ENCODE measurements at places on chromosomes 16 and 17. TPM values are rescaled to one million over a fixed set of nuclear protein-coding genes. Genes with fewer than 3 reads are reported as not detected.

DNA sequence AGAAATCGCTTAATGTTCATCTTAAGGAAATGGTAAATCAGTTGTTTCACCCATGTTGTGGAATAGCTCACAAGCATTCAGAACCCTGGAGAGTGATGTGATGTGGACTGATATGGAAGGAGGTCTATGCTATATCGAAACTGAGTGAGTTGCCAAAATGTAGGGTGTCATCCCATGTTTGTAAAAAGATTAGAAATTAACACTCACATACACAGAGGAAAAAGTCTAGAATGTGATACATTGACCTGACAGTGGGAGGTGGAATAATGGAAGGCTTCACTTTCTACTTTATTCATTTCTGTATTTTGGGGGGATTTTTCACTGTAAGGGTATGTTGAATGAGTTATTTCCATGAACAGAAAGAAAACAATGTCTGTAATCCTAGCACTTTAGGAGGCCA, 4.7 kb upstream of the PRM1 start:
- peaks cover 3% of the 10 kb centered on the region for H3K27me3 ChIP-seq
- H3K36me3 ChIP-seq, result no peaks in the 10 kb centered on the region
- H3K4me3 ChIP-seq, result peak overlapping the region; percentile 10
- ATAC-seq, result peak; percentile 56
- H3K27ac ChIP-seq, result no peak overlapping the region
- peaks cover 12% of the 10 kb centered on the region for H3K4me1 ChIP-seq

- no peaks in the 10 kb centered on the region for H3K36me3 ChIP-seq
- no peak overlapping the region for H3K4me3 ChIP-seq
Observed at GRCh38 chr16:8199390-8199789, 390.9 kb downstream of the TMEM114 start.

GRCh38 chr17:35972535-35972934, 8.8 kb downstream of the CCL16 start:
- peaks cover 4% of the 10 kb centered on the region for H3K27me3 ChIP-seq
- no peak overlapping the region for H3K27ac ChIP-seq
- no peaks in the 10 kb centered on the region for H3K4me1 ChIP-seq
- H3K4me3 ChIP-seq, result no peak overlapping the region

GRCh38 chr16:27353853-27354252, 40.1 kb downstream of the IL4R start:
- peaks cover 20% of the 10 kb centered on the region for H3K4me1 ChIP-seq
- H3K36me3 ChIP-seq, result peaks cover 100% of the 10 kb centered on the region
- H3K27ac ChIP-seq, result peak overlapping the region; percentile 58
- H3K27me3 ChIP-seq, result no peaks in the 10 kb centered on the region
- peak; percentile 52 for ATAC-seq

- H3K27me3 ChIP-seq, result peaks cover 19% of the 10 kb centered on the region
- H3K4me1 ChIP-seq, result no peaks in the 10 kb centered on the region
- no peaks in the 10 kb centered on the region for H3K36me3 ChIP-seq
- ATAC-seq, result no peak
Observed at GRCh38 chr17:10292057-10292937, 80.5 kb downstream of the MYH13 start.

DNA sequence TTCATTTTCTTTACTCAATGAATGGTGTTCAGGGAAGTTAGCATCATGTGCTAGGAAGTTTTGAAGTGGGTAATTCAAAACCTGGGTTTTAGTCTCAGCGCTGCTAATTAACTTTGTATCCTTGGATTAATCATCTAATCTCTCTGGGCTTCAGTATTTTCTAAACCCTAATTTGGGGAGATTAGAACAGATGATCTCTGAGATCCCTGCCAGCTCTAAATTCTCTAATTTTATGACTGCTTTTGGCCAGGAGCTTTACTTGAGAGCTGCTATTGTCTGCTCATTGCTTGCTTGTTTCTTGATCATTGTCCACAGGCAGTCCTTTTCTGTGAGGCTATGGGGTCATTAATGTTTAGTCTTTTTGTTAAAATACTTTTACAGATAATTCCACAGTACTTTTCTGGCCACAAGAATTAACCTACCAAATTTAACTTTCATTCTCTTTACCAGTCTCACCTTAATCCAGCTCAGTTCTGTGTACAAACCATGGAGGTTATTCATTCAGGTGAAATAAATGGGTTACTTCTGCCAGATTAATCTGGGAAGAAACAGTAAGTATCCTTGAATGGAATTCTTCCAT, 28.4 kb upstream of the VWA3A start:
- no peaks in the 10 kb centered on the region for H3K27me3 ChIP-seq
- no peak for ATAC-seq
- H3K36me3 ChIP-seq, result peaks cover 26% of the 10 kb centered on the region
- no peak overlapping the region for H3K4me3 ChIP-seq

DNA sequence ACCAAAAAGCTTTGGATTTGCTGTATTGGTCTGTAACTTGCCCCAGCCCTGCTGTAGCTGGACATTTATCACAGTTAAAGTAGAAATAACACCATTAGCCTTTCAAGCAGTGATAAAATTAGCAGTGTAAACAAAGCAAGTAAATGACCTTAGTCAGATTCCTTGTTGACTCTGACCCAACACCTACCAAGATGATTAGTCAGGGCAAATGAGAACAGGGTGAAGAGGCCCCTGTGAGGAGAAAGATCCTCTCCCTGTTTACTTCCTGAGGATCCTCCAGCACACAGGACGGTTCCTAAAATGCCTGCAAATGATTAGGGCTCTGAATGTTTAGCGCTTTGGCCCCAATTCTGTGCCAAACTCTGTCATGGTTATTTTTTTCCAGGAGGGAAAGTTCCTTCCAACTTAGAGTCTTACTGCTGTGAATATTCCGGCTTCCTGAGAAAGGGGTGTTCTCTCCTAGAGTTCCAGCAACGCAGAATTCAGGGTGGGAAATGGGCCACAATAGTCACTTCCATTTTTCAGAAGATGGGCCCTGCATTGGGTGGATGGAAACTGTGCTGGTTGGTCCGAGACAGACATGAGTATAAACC, 259.0 kb upstream of the MYOCD start:
- H3K4me3 ChIP-seq, result no peak overlapping the region
- no peak overlapping the region for H3K27ac ChIP-seq
- H3K4me1 ChIP-seq, result no peaks in the 10 kb centered on the region

GRCh38 chr16:31705371-31705770, 168.2 kb upstream of the ZNF267 start:
- ATAC-seq, result no peak
- H3K27me3 ChIP-seq, result no peaks in the 10 kb centered on the region
- H3K27ac ChIP-seq, result no peak overlapping the region
- H3K36me3 ChIP-seq, result peaks cover 97% of the 10 kb centered on the region
- peaks cover 30% of the 10 kb centered on the region for H3K4me1 ChIP-seq

- H3K27me3 ChIP-seq, result no peaks in the 10 kb centered on the region
- ATAC-seq, result no peak
- H3K4me3 ChIP-seq, result no peak overlapping the region
- peaks cover 13% of the 10 kb centered on the region for H3K4me1 ChIP-seq
- H3K27ac ChIP-seq, result no peak overlapping the region
Observed at GRCh38 chr17:40525294-40525693, 23.9 kb upstream of the TNS4 start.

GRCh38 chr16:4200000-4200780, 41.7 kb downstream of the SRL start:
- ATAC-seq, result peak; percentile 31
- H3K4me3 ChIP-seq, result no peak overlapping the region
- no peaks in the 10 kb centered on the region for H3K27me3 ChIP-seq

GRCh38 chr16:1498899-1499676, 5.9 kb downstream of the TELO2 start:
- peaks cover 44% of the 10 kb centered on the region for H3K36me3 ChIP-seq
- no peaks in the 10 kb centered on the region for H3K27me3 ChIP-seq
- ATAC-seq, result no peak
- H3K4me1 ChIP-seq, result no peaks in the 10 kb centered on the region
- H3K27ac ChIP-seq, result no peak overlapping the region

DNA sequence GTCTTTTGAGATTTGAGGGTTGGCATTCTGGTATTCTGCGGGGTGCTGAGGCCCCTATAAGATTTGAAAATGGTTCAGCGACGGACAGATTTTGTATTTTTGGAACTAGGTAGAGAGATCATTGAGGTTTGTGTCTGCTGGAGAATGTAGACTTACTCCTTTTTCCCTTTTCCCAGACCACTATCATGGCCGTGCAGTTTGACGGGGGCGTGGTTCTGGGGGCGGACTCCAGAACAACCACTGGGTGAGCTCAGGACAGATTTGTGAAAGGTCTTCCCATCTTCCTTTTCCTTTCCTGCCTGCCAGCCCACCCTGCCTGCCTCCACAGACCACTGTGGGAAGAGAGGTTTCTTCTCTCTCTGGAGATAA, 572 bp downstream of the PSMB6 start:
- peak overlapping the region; percentile 98 for H3K4me3 ChIP-seq
- peaks cover 22% of the 10 kb centered on the region for H3K4me1 ChIP-seq
- H3K27ac ChIP-seq, result peak overlapping the region; percentile 99
- H3K36me3 ChIP-seq, result peaks cover 32% of the 10 kb centered on the region

DNA sequence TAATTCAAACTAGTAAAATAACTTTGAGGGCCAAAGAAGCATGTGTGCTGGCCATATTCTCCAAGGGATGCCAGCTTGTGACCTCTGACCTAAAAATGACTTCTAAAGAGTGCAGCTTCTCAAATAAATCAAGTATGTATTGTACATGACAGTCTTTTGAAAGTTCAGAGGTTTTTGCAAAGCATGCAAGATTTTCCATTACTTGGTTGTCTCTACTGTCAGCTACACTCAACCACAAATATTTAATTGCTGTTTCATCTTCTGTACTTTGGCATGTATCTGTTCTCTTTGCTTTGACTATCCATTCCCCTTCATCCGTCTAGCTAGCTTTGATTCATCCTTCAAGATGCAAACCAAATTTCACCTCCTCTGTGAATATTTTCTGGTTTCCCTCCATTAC, 121.9 kb upstream of the HS3ST2 start:
- no peak overlapping the region for H3K27ac ChIP-seq
- no peaks in the 10 kb centered on the region for H3K4me1 ChIP-seq
- ATAC-seq, result no peak
- no peak overlapping the region for H3K4me3 ChIP-seq
- no peaks in the 10 kb centered on the region for H3K36me3 ChIP-seq

DNA sequence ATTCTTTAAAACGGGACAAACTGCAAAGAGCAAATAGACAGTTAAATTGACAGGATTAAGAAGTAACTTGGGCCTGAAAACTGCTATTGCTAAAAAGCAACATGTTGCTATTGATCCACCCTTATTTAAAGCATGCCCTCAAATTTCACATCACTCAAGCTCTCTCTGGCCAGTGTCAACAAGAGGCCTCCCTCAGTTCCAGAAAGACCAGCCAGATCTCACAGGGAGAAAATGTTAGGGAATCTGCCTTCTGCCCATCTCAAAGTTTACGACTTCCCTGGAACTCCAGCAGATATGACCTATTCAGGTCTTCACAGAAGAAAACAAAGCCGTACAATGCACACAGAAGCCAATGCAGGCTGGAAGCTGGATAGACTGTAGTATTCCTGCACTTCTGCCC, 8.9 kb downstream of the CFAP20 start:
- peaks cover 22% of the 10 kb centered on the region for H3K36me3 ChIP-seq
- H3K4me3 ChIP-seq, result no peak overlapping the region
- no peak for ATAC-seq
- H3K27ac ChIP-seq, result peak overlapping the region; percentile 49

GRCh38 chr16:57486858-57487834, 853 bp upstream of the DOK4 start:
- H3K27ac ChIP-seq, result peak overlapping the region; percentile 74

DNA sequence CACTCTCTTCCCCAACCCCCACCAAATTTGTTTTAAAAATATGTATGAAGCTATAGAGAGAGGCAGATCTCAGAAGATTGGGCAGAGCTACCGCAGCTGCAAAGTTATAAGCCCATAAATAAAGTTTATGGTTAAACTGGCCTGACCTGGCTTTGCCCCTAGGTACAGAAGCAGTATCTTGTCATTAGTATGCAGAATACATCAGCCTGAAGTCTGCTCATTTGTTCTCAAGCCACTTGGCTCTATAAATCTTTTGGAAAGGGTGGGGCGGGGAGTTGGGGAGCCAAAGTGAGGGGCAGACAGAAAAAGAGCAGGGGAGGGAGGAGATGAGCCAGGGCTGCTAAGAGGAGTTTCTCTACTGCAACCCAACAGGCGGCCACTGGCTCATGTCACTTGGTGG, 113.2 kb downstream of the SOX9 start:
- H3K27me3 ChIP-seq, result peaks cover 19% of the 10 kb centered on the region
- no peaks in the 10 kb centered on the region for H3K4me1 ChIP-seq
- H3K27ac ChIP-seq, result no peak overlapping the region
- no peak overlapping the region for H3K4me3 ChIP-seq
- no peaks in the 10 kb centered on the region for H3K36me3 ChIP-seq

GRCh38 chr17:34886831-34887230, 74.4 kb downstream of the CCT6B start:
- no peaks in the 10 kb centered on the region for H3K4me1 ChIP-seq
- no peak overlapping the region for H3K27ac ChIP-seq

GRCh38 chr17:2388020-2388682, 12.7 kb downstream of the MNT start:
- H3K27ac ChIP-seq, result peak overlapping the region; percentile 42
- no peak overlapping the region for H3K4me3 ChIP-seq
- ATAC-seq, result no peak
- peaks cover 26% of the 10 kb centered on the region for H3K36me3 ChIP-seq

DNA sequence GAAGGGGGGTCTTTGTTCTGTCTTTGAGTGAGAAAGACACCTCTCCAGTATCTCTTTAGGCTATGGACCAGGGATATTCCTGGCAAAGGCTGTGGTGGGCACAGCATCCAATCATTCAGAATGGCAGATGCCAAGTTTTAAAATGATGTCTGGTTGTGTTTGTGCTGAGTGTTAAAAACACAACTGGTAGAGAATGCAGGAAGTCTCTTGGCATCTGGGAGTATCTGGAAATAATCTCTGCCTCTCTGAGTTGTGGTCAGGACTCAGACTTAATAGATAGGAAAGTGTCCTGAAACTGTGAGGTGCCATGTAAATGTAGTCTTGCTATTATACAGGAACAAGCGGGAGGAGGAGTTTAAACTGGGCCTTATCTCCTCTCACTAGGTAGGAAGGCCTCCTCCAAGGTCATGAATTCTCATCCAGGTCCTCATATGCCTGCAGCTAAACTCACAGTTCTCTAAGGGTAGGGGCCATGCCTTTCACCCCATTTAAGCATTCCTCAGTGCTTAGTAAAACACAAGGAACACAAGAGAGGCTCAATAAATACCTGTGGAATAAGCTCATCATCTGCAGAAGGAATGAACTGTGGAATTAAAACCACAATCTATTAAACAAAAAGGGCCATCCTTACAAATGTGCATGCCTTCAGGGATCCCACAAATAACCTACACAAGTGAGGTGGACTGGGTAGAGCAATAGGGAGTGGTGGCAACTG, 317.6 kb downstream of the CBLN1 start:
- no peaks in the 10 kb centered on the region for H3K36me3 ChIP-seq
- H3K27ac ChIP-seq, result no peak overlapping the region
- H3K4me1 ChIP-seq, result no peaks in the 10 kb centered on the region
- H3K27me3 ChIP-seq, result no peaks in the 10 kb centered on the region

CD7 gene
- 378 TPM for total RNA-seq

SEZ6L2 gene
- total RNA-seq, result 0.56 TPM

HAP1 gene
- 0.15 TPM for total RNA-seq

SAMD14 gene
- 0.84 TPM for total RNA-seq

ASGR1 gene
- 4.5 TPM for total RNA-seq

PITPNM3 gene
- 0.73 TPM for total RNA-seq

IL34 gene
- not detected for total RNA-seq
